ENCODE measurements at places on chromosomes 2 and 18. TPM values are rescaled to one million over a fixed set of nuclear protein-coding genes. Genes with fewer than 3 reads are reported as not detected.

Gene PDCL3
- total RNA-seq: 39.7 TPM

Gene AQP12A
- total RNA-seq: not detected

Gene CCL20
- 6.2 TPM for total RNA-seq

Gene POTEI
- not detected for total RNA-seq

Gene CHRNA1
- not detected for total RNA-seq

Gene LOXL3
- 0.64 TPM for total RNA-seq

Gene NMUR1
- not detected for total RNA-seq

Gene SF3B6
- total RNA-seq: 180 TPM

Gene CFC1
- not detected for total RNA-seq

Gene PIGN
- total RNA-seq: 8.5 TPM

Gene SH3RF3
- total RNA-seq: 0.50 TPM

Gene MEP1B
- total RNA-seq: 0.05 TPM

Gene DSG4
- not detected for total RNA-seq

Gene BOK
- 33.3 TPM for total RNA-seq

Gene POMC
- not detected for total RNA-seq

Gene IL1RL2
- total RNA-seq: not detected

Gene GALNT3
- total RNA-seq: not detected

Gene POTEJ
- total RNA-seq: not detected
